Left lung (tissue), 14 donors: ENCODE measurements at places on chromosomes 12 and 14.

DNA sequence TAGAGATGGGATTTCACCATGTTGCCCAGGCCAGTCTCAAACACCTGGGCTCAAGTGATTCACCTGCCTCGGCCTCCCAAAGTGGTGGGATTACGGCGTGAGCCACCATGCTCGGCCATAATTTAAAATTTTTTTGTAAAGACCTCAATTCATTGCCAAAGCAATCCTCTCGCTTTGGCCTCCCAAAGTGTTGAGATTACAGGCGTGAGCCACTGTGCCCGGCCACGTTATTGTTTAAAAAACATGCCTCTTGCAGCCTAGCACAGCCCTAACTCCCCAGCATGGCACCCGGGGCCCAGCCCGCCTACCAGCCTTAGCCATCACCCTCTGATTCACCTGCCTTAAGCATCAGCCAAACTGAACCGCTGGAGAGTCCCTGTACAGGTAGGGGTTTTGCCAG, 13.1 kb upstream of the RPS6KL1 start:
- no peak for DNase-seq

DNA sequence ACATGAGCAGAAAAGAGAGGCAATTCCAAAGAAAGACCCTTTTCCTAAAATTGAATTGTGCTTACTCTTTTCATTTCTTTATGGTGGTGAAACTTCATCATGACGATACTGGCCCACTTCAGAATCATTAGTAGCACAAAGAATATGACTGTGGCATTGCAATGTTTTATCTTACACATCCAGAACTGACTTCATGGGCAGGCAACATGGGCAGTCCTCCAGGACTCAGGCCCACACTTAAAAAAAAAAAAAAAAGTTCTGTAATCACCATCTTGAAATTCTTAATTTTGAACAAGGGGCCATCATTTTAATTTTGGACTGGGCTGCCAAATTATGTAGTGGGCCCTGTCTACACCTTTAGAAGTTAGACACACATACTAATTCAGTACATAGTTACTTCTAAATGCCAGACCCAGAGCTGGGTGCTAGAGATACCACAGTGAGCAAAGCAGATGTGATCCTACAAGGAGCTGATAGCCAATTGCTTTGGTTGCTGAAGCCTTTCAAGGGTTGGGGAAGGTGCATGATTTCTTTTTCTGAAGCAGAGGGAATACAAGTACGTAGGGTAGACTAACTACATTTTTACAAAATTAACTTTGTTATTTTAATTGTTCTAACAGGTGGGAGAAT, 35.2 kb downstream of the HELB start:
- no peak for DNase-seq

- DNase-seq: no peak
Observed at GRCh38 chr12:24201258-24201970, 251.9 kb upstream of the SOX5 start.

DNA sequence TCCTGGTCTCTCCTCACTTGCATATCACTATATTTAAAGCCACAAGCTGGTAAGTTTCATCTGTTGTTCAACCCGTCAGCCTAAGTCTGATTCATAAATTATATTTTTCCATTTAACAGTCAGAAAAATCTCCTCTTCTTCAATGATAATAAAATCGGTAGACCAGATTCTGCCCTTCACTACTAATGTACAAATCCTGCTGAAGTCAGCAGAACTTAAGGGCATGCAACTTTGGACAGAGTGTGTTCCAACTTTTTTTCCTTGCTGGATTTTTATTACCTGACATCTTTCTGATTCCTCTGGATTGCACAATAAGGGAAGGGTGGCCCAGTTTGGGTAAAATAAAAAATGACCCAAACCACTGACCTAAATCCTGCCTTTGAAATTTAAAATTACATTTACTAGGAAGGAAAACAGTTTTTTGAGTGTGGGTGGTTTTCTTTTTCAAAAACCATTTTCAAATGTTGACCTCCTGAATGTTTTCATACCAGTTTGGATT, 125.4 kb upstream of the DIO2 start:
- no peak for DNase-seq

DNA sequence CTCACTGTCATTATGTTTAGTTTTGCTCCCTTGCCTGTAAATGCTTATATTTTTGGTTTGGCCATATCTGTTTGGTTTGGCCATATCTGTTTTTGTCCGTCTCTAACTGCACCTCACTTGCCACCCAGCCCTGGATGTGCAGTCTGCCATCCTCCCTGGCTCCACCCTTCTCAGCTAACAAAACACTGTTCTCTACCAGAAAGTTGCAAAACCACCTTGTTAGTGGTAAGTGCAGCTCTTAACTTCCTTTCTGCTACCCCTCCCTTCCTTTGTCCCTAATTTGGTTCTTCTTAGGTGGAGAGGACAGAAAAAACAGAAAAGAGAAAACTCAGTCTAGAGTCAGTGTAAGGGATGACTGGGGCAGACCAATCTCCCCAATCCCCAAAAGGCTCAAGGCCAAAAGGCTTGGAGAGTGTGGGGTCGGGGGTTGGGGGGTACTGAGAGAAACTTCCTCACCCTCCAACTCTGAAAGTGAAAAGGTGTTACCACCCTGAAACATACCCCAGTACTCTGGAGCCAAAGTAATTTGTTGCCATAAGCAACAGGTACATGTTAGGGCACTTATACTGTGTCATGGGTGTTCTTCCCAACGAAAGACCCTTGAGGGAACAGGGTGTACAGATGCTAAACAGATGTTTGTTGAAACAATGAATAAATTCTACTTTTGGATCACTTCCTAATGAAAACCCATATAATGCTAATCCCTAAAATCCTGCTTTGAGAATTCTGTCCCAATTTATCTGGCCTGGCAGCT, 5.0 kb downstream of the BIN2 start:
- DNase-seq: no peak

DNA sequence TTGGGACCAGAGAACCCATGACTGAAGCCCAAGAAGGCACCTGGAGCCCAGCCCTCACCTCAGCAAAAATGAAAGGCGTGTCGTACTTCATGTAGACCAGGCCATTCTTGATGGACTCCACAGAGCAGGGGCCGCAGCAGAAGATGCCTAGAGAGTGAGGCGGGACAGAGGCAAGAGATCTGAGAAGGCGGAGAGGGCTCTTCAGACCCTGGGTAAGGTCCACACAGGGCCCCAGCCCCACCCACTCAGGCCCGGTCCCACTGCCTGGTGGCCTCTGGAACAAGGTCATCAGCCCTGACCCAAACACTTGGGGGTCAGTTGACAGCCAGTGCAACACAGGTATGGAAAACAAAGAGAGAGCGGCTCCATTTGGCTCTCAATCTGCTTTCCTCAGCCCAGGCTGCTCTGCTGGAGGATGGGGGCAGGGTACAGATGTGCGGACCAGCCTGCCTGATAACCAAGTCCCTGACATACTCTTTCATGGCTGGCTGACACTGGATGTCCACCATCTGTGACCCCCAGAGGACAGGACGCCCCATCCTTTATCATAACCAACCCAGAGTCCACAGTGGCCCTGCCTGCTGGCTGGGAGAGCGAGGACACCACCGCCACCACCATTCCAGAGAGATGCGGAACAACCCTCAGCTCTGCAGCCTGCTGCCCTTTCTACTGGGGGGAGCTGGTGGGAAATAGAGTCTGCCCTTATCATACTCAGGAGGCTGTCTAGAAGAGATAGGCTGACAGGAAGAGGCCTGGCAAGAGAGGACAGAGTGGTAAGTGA, 6.9 kb downstream of the TGM1 start:
- no peak for DNase-seq

GRCh38 chr12:103556890-103557627, 30.0 kb upstream of the STAB2 start:
- no peak for DNase-seq

DNA sequence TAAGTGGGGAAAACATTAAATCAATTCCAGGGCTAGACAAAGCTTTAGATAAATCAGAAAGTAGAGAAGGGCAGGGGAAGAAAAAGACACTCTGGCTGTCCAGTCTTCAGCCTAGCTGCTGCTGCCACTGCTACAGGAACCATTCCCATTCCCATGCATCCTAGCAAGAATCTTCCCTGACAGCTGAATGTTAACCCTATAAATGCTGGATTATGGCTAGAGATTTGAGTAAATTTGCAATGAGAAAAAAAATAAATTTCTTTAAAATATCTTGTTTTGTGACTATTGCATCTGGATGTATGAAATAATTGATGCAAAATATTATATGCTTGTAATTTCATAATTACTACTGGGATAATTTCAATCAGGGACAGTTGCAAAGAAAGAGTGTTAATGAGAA, 15.0 kb upstream of the CDKN3 start:
- DNase-seq: no peak

- no peak for DNase-seq
Observed at GRCh38 chr12:20220339-20220738, 148.0 kb upstream of the PDE3A start.

DNA sequence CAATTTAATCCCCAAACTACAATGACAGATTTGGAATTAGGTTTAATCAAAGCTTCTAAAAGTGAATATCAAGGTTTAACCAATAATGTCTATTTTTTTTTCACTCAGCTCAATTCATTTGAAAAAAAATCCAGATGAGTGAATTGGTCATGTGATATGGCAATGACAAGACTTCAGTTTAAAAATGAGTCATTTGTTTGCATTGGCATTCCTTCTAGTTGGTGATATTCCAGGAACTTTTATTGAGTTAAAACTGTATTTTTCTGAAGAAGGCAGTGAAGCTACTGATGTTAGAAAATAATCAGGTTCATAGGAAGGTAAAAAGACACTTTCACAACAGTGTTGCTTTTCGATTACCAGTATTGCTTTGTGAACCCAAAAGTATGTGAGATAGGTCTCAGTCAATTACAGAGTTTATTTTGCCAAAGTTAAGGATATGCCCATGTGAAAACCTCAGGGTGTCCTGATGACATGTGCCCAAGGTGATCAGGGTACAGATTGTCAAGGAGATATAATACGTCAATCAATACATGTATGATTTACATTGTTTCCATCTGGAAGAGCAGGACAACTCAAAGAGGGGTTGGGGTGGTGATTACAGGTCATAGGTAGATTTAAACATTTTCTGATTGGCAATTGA, 1214.9 kb downstream of the GALC start:
- DNase-seq: no peak

GRCh38 chr12:64236549-64236948, 14.5 kb upstream of the KICS2 start:
- DNase-seq: no peak

GRCh38 chr12:24378548-24379407, 429.3 kb upstream of the SOX5 start:
- DNase-seq: peak; percentile 68

- no peak for DNase-seq
Observed at GRCh38 chr12:105706321-105706972, 376.0 kb downstream of the C12orf75 start.

DNA sequence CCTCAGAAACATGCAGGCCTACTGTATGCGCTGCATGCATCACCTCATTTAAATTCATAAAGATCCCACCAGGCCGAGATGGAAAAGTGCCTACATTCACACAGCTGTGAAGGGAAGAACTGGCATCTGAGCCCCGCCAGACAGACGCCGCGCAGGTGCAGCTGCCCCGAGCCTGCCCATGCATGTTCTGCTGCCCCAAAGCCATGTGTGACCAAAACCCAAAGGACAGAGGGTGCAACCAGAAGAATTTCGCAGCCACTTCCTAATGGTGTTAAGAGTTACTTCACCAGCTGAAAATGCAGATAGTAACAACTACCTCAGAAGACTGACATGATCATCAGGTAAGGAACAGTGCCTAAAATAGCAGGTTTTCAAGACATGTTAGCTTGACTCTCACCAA, 13.5 kb upstream of the KRT8 start:
- no peak for DNase-seq

DNA sequence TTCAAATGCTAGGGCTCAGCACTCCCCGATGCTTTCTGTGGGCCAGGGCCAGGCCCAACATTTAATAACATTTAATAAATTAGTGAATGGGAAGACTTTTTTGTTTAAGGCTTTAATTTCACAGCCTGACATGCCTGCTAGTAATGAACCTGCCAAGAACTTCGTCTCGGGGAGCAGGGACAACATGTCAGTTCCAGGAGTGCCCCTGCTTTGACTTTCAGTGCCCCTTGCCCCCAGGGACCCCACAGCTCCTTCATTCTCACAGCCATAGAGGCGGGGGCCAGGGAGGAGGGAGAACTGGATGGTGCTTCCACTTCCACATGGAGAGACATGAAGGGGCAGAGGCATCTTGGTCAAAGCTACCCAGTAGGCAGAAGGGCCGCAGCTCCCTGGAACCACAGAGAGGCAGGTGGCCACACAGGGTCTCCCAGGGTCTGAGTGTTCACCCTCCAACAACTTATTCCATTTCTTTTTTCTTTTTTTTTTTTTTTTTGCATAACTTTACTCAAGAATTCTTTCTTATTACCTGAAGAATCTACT, 66.0 kb upstream of the DDX11 start:
- no peak for DNase-seq

DNA sequence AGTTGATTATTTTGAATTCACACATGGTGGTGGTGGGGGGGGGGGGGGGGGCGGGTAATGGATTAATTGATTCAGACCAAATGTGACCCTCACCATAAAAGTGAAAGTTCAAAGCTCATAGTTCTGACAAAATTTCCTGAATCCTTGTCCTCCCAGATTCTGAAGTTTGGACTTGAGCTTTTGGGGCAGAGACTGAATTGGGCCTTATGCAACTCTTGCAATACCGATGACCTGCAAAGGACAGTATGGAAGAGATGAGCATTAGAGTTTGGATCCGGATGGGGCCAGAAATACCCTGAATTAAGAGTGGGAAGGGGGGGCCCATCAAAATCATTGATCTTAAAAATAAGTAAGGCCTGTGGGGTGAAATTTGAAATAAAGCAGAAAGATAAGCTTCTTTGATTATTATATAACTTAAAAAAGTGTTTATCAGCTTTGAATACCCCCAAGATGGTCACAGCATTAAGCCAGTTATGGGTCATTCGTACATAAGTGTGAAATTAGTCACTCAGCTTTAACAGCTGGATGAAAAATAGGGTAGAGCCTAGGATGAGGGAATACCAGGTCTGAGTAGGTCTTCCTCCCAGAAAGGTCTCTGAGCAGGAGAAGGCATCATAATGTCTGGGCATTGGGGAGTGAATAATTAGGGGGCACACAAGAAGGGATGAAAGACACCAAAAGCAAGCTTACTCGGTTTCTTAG, 2.1 kb upstream of the PYGL start:
- DNase-seq: no peak

DNA sequence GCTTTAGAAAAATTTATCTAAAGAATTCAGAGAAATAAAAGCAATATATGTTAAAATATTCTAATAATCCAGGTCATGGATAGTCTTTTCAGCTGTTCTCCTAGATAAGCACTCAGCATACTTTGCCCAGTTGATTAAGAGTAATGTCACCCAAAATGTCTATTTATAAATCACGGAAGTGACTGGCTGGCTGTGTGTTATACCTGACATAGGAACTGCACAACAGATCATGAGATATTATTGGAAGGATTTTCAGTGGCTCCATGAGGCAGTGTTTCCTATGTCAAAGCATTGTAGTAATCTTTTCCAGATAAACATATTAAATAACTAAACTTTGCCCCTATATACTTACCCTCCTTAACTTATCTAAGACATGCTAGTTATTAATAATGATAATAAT, 128.8 kb downstream of the ITPR2 start:
- DNase-seq: no peak

DNA sequence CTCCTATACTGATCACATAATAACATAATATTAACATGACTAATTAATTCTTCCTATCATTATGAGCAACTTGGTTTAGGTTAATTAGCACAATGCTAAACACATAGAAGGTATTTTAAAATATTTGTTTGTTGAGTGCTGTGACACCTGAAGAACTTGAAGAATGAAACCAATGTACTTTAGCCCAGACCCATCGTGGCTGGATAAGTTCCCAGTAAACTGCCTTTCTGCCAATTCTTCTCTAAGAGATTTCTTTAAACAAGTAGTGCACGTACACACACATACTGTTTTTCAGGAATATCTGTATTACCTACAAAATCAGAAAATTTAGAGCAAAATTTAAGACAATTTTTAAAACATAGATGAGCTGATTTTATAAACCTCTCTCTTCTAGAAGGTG, 207.4 kb upstream of the SSTR1 start:
- no peak for DNase-seq
